Suppressor macrophage (primary cell): ENCODE measurements at places on chromosomes 16 and 17.
A peak's percentile ranks its signal among the peaks of the same experiment; 100 is the strongest.

DNA sequence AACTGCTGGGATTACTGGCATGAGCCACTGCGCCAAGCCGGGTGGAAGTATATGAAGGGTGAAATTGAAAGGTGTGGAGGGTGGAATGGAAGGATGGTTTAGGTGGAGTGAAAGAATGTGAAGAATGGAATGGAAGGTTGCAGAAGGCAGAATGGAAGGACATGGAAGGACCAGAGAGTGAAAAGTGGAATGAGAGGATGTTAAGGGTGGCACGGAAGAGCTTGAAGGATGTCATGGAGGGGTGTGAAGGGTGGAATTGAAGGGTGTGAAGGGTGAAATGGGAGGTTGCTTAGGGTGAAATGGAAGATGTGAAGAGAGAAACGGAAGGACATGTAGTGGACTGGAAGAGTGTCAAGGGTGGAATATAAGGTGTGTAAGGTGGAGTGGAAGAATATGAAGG, 16.2 kb downstream of the MIS12 start:
- no peak for DNase-seq

DNA sequence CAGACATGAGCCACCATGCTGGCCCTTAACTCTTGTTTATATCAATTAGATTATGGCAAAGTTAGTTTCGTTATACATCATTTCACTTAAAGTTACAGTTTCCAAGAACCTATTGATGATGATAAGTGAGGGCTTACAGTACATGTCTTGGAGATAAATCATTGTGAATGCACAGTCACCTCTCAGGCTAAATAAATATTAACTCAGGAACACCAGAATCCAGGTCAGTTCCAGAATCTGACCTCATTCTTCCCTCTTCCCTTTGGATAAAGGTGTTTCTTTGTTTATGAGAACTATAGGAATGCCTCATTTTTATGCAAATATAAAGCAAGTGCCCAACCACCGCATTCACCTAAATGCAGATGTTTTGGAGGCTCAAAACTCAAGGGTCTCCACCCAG, 48.4 kb upstream of the CRYM start:
- DNase-seq: no peak

- no peak for DNase-seq
Measured at GRCh38 chr16:53925526-53925925, 221.6 kb downstream of the FTO start.

GRCh38 chr17:44213403-44214229, 5.9 kb downstream of the UBTF start:
- no peak for DNase-seq

DNA sequence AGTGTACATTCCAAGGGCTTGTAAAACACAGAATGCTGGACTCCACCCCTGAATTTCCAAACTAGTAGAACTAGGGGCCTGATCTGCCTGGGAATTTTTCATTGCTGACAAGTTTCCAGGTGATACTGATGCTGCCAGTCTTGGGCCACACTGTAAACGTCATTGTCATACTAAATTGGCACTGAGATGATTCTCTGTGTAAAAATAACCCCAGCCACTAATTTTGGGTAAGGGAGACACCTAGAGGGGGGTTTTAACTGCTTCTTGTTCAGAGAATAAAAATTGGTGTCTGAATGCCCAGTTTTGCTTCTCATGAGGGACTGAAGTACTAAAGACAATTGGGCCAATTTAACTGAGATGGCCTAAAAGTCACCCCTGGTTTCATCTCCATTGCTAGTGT, 5.0 kb upstream of the CDH13 start:
- no peak for DNase-seq

DNA sequence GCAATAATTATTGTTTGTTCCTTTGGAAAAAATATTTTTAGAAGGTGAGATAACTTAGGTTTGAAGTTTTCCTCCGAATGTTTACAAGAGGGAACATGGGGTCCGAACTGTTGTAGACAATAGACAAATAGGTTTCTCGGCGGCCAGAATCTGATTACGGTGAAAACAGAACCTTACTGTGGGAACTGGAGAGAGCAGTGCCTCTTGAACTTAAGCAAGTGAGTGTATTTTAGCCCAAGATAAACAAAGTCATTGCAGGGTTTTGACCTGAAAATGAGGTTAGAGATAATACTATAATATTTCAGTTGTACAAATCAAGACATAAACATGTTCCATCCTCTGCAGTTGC, 134.7 kb downstream of the ABCA8 start:
- DNase-seq: no peak

- no peak for DNase-seq
Measured at GRCh38 chr17:3851461-3852100, 5.5 kb upstream of the NCBP3 start.

- peak; percentile 82 for DNase-seq
Measured at GRCh38 chr16:79089735-79090284, 510.7 kb downstream of the MAF start.

DNA sequence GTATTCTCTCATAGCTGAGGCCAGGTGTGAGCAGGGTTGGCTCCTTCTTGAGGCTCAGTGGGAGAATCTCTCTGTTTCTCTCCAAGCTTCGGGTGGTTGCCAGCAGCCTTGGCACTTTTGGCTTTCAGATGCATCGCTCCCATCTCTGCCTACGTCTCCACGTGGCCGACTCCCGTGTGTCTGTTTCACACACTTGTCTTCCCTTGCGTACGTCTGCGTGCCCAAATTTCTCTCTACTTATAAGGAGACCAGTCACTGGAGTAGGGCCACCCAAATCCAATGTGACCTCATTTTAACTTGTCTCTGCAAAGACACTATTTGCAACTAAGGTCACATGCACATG, 14.7 kb downstream of the OSBPL7 start:
- DNase-seq: no peak

DNA sequence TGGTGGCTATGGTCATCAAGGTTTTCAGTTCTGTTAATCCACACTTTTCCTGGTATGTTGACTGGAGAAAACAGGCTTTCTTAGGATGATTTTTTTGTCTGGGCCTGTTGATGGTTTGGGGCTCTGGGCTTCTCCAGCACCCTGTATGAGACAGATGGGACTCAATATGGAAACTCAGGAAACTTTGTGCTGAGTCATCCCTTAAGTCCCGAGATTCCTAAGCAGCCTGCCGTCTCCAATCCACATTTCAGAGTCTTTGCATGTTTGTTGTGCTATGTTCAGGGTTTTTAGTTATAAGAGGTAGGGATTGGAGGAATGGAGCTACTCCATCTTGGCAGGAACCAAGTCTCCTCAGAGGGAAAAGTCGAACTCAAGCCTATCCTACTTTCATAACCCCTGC, 253.3 kb upstream of the FOXF1 start:
- DNase-seq: no peak

- DNase-seq: no peak
Measured at GRCh38 chr17:37737971-37738370, 6.9 kb downstream of the HNF1B start.

- DNase-seq: no peak
Measured at GRCh38 chr16:50449800-50450199, 81.0 kb upstream of the BRD7 start.

DNA sequence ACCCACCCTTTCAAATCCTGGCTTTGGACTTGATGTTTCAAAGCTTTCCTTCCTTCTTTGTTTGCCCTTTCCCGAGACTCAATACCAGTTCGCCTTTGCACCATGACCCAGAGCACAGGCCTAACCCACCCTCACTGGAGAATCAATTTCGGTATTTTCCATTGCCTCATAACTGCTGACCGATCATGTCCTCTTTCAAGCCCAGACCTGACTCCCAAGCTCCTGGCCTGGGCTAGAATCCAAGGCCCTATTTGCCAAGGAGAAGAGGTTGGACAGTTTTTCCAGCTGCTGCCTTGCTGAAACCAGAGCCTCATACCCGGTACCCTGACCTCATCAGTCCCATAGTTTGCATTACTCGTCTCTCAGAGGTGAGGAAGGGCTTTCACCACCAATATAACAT, 35.3 kb upstream of the HELZ start:
- DNase-seq: no peak

GRCh38 chr16:25219070-25219737, 2.5 kb downstream of the AQP8 start:
- DNase-seq: no peak

DNA sequence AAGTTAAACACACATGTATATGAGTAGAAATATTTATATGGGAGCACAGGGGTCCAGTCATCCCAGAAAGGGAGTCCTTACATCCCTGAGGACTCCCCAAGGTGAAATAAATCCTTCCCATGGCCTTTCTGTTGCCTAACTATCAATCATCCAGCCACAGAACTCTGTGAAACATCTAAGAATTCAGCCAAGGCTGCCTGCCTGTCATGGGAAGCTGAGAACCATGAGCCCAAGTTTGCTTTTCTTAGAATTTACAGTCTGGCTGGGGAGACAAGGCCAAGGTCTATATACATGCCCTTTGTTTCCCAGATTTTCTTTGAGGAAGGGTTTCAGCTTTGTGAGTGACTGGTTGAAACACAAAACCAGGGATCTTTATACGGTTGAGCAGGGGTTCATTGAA, 15.8 kb downstream of the MYL4 start:
- DNase-seq: no peak

- no peak for DNase-seq
Measured at GRCh38 chr16:73037331-73037745, 10.6 kb downstream of the ZFHX3 start.

GRCh38 chr17:49227436-49228261, 2.9 kb downstream of the PHOSPHO1 start:
- DNase-seq: peak; percentile 80

GRCh38 chr16:85541980-85542900, 70.9 kb upstream of the GSE1 start:
- no peak for DNase-seq

GRCh38 chr17:76467366-76467765, at the start of gene AANAT:
TSS of gene AANAT (plus strand) at chr17:76467603. CDS start at chr17:76468747, 1,144 bp downstream.
- DNase-seq: no peak

DNA sequence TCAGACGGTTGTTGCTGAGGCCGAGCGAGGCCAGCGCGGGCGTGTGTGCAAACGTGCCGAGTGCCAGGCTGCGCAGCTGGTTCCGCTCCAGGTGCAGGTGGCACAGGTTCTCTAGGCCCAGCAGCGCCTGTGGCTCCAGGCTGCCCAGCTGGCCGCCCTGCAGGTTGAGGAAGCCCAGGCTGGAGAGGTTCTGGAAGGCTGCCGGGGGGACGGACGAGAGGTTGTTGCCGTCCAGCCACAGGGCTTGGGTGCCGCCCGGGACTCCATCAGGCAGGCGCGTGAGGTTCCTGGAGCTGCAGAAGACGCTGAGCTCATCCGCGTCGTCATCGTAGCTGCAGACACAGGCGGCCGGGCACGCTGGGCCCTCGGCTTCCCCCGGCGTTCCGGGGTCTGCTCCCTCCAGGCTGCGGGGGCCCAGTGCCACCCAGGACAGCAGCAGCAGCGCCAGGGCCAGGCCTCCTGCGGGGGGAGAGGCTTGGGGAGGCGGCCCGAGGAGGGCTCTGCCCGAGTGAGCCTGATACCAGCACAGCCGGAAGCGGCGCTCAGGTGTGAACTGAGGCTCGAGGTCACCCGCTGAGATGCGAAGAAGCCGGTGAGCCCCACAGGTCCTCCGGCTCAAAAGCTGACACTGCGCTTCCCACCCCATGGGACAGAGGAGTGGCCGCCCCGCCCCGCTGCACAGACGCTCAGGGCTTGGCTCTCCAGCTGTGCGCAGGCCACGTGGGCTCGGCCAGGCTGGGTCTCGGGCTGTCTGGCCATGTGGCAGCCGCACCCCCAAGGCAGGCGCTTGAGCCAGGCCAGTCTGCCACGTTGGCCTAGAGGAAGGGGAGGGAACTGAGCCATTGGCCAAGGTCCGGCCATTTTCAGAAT, 1.3 kb downstream of the IGFALS start:
- DNase-seq: no peak

DNA sequence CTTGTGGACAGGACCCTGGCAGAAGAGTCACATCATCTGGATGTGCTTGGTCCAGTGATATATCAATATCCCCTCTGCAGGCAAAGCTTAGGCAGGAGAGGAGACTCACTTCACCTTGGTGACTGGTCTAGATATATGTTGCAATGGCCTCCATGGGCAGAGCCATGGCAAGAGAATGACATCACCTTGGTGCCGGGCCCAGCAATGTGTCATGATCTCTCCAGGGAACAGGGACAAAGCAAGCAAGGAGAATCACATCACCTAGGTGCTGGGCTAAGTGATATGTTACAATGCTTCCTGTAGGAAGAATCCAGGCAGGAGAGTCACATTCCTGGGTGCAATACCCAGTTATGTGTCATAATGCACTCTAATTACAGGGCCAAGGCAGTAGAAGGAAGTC, 2106.2 kb downstream of the TP53TG3F start:
- no peak for DNase-seq

- no peak for DNase-seq
Measured at GRCh38 chr16:68823401-68824135, 19.8 kb upstream of the TANGO6 start.

DNA sequence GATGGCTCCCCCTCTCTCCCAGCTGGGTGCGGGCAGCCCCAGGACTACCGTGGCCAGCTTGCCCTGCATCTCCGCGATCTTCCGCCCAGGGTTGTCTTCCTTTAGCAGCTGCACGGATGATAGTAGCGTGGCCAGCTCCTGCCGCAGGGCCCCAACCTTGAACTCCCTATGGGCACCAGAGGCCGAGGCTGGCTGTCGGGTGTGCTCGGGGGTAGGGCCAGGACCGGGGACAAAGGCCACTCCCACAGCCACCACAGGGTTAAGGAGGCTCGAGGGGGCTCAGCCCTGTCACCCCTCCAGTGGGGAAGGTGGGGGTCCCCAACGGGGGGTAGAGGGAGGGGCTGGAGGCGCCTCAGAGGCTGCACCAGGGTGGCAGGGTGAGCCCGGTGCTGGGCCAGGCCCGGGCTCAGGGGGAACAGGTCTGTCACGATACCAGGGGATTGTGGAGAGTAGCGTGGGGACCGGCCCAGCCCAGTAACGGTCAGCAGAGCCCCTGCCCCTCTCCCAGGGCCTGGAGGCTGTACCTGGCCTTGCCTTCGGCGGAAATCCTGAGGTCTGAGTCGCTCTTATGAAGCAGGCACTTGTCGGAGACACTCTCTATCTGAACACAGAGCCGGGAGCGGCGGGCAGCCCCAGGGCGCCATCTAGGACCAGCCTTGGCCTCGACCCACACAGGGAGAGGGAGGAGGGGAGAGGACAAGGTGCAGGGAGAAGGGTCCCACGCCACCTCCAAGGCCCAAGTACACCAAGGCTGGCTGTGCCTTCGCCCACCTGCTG, 5.2 kb downstream of the PERCC1 start:
- DNase-seq: no peak

DNA sequence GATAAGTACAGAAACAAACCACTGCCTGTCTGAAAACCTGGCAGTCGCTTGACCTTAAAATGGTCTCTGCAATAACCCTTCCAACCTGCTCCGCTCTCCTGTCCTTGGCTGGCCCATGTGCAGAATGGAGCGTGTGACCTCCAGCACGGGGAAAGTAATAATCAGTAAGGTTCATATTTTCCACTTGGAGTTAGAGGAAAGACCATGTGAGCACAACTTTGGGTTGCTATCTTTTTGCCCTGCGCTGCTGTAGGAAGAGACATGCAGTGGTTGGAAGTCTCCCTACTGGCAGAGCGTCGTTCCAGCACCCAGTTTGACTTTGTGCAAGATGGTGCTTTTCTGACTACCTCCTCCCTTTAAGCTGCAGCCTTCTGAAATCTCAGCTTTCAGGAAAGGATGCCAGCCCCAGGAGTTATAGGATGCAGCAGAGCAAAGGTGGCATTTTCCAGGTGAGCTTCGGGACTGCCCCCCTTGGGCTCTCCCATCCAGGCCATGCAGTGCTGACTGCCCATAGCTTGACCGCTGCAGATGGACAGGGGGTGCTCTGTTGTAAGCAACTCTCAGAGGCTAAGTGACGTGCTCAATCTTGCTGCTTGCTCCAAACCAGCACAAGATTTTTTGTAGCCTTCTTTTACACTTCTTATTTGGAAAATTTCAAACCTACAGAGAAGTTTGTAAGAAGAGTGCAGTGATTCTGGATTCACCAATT, 110.7 kb upstream of the NOL11 start:
- no peak for DNase-seq

- no peak for DNase-seq
Measured at GRCh38 chr17:5413682-5414081, 5.8 kb downstream of the NUP88 start.
